ENCODE measurements at places on chromosomes 16 and 17. TPM values are rescaled to one million over a fixed set of nuclear protein-coding genes. Genes with fewer than 3 reads are reported as not detected.

DNA sequence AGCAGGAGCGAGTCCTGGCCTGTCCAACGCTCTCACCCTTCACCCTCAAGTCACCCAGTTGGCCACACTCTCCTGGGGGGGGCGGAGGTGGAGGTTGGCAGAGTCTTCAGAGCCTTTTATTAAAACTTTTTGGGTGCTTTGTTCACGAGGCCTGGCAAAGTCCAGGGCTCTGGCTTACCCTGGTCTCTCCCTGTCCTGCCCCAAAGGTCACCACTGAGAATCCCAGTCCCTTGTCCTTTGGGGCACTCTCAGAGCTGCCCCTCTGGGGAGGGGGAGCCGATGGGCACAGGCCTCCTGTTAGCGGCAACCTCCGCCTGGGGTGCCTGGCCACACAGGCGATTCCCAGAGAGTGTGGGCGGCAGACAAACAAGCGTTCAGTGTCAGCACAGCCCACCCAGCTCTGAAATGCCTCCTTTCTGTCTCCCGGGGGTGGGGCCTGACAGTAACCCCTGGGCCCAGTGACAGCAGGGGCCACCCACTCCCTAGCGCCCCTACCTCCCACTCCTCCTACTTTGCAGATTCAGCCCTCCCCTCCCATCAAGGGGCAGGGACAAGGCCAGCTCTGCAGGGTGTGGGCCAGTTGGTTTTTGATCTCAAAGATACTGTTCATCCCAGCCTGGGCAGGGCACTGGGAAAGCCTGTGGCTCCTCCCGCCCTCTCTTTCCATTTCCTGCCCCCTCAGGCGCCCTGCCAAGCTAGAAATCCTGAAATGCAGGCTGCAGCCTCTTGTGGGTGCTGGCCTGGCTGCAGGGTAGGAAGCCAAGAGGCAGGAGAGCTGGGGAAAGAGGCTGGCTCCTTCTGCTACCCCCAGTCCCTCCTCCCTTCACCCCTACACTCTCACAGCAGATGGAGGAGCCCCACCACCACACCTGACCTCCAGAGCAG, 36.6 kb upstream of the EMP2 start:
- DNase-seq = no peak

The PLA2G10 gene
- total RNA-seq = not detected

DNA sequence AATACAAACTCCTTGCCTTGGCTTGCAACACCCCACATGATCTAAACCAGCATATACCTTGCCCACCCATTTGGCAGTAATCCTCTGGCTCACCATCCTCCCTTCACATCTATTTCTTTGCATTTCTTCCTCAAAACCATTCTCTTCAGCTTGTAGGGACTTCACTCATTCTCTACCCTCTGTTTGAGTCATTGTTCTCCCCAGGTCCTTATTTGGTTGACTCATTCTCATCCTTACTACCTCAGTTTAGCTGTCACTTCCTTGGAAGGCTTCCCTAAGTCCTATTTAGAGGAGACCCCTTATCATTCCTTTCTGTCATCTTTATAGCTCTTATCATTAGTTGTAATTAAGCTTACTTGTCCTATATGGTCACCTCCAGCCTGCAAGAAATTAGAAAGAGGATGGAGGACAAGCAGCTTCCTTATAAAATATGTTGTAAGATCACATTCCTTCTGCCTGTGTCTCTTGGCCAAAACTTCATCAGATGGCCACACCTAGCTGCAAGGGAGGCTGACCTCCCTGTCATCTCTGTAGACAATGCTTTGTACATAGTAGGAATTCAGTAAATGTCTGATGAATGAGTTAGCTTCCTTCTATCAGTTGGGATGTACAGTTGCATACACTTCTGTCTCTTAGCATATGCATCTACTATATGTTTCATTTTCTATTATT, 1.7 kb downstream of the TTC19 start:
- DNase-seq = no peak

DNA sequence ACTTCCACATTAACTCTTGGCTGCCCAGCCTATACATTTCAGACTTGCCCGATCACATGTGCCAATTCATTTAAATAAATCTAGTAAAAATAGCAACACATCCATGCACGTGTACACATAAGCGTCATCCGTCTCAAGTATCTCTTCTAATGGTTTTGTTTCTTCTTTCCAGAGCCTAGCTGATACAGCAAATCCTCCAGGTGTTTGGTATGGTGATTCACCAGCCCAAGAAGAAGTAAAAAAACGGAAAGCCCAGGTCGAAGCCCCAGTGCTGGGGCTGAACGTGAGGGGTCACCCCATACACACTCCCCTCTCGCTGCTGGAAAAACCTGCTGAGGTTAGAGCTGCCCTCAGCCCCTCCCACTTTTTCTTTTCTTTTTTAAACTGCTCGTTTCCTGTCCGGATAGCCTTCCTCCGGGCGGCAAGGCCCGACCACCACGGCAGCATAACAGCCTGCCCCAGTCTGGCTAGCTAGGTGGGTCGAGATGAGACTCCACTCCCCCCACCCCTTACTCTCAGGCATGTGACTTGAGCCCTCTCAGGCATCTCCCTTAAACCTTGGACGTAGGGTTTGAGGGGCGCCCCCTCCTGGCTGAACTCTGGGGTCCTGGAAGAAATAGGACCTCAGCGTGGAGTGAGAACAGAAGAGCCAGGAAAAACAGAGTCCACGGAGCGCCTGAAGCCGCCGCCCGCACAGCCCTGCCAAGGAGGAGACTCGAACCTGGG, 13.9 kb upstream of the OR1F1 start:
- no peak for DNase-seq

The SOX15 gene
- total RNA-seq = not detected

DNA sequence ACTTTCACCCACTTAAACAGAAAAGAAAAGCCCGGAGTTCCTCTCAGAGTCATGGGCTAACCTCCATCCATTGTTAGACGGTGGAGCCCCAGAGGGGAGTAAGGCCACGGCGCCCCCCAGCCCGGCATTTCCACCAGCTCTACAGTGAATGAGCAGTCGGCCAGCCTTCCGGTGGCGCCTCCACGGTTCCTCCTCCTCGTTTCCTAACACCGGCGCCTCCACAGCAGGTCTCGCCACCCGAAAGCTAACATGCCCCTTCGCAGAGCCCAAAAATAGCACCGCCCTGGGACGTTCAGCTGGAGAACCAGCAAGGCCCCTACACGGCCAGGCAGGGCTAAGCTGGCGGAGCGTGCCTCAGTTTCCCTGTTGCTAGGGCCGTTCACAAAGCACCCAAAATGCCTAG, 858 bp downstream of the MMD start:
- DNase-seq = peak; percentile 89

The TBC1D3I gene
- total RNA-seq = 0.19 TPM

GRCh38 chr17:29625037-29625750, 2.5 kb upstream of the CORO6 start:
- no peak for DNase-seq

The KLHL10 gene
- 0.74 TPM for total RNA-seq

- no peak for DNase-seq
Measured at GRCh38 chr16:57042157-57043111, 49.9 kb upstream of the CPNE2 start.

The MT1M gene
- total RNA-seq = 367 TPM

DNA sequence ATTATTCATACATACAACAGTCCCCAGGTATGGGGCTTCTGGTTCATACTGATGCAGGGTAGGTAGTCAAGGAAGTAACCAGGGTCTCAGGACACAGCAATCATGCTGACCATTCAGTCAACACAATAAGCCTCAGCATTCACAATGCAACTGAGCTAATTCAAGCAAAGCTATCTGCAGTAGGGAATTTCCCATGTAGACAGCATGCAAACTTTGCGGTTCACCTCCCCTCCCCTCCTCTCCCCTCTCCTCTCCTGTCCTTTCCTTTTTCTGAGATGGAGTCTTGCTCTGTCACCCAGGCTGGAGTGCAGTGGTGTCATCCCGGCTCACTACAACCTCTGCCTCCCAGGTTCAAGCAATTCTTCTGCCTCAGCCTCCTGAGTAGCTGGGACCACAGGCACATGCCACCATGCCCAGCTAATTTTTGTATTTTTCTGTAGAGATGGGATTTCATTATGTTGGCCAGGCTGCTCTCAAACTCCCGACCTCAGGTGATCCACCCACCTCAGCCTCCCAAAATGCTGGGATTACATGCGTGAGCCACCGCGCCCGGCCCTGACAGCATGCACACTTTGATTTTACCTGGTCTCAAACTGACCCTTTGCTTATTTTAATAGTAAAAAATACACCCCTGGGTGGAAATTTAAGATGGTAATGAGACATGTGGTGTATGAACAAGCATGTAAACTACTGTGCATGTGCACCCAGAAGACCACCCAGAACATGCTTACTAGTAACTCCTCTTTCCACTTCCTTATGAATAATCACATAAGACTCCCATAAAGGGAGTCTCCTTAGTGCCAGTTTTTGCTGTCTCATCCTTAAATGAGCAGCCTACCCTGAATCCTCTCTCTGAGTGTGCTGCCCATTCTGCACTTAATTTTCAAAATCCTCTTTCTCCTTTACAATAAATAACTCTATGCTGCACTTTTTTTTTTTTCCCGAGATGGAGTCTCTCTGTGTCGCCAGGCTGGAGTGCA, 9.3 kb upstream of the RNF135 start:
- DNase-seq = peak; percentile 69

The UBE2G1 gene
- 57.6 TPM for total RNA-seq

The CHTF18 gene
- 5.6 TPM for total RNA-seq

DNA sequence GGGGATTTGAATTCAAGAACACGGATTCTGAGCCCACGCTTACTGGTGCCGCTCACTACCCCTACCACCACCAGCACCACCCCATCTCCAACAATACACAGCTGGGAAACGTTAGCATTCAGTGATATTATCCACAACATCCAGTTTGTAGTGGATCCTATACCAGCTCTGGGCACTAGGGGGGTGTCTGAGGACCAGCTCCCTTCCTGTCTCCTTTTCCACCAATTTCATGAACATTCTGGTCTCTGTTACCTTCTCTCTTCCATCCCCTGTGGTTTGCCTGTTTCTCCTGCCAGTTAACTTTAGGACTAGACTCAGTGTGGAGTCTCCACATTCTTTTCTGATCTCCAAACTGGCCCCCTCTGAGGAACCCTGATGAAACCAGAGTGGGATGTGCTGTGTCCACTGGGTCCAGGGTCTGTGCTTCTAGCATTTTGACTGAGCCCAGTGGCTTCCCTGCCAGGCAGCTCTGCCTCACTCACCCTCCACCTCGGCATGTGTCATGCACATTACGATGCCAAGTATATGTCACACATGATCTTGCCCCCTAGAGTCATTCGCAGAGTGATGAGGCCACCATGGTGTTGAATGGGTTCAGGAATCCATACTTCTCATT, 187.0 kb upstream of the CDH13 start:
- no peak for DNase-seq

Measured in mesenteric fat pad (tissue), 1 donor.